Nephron progenitor cell (in vitro differentiated cells): ENCODE measurements at places on chromosomes 7 and 10.

- DNase-seq = no peak
Measured at GRCh38 chr7:143038635-143039034, 11.7 kb upstream of the OR9A2 start.

GRCh38 chr10:126179637-126180036 is 208.6 kb downstream of the ADAM12 start:
- DNase-seq = no peak

- peak; percentile 45 for DNase-seq
Measured at GRCh38 chr10:70053841-70054288, 1.2 kb downstream of the MACROH2A2 start.

DNA sequence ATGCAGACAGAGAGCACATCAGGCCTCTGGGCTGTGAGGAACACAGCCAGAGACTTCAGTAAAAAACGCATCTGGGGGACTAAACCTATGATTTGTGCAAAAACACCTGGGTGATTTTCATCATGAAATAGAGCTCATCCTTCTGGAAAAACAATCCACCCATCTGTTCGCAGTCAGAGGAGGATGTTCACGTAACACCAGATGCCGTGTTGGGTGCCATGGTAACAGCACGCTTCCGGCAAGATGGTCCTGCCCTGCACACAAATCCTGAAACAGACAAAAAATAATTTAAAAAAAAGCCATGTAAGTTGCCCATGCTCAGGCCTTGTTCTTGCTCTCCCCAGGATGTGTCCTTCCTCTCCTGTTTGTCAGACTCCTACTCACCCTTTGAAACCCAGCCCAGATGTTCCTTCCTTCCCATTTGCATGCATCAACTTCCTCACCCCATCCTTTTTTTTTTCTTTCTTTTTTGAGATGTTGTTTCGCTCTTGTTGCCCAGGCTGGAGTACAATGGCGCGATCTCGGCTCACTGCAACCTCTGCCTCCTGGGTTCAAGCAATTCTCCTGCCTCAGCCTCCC is 28.3 kb upstream of the GNA12 start:
- no peak for DNase-seq

- no peak for DNase-seq
Measured at GRCh38 chr7:155874010-155874409, 61.7 kb upstream of the SHH start.

GRCh38 chr7:81128011-81128410 is 209.2 kb upstream of the SEMA3C start:
- DNase-seq = no peak

DNA sequence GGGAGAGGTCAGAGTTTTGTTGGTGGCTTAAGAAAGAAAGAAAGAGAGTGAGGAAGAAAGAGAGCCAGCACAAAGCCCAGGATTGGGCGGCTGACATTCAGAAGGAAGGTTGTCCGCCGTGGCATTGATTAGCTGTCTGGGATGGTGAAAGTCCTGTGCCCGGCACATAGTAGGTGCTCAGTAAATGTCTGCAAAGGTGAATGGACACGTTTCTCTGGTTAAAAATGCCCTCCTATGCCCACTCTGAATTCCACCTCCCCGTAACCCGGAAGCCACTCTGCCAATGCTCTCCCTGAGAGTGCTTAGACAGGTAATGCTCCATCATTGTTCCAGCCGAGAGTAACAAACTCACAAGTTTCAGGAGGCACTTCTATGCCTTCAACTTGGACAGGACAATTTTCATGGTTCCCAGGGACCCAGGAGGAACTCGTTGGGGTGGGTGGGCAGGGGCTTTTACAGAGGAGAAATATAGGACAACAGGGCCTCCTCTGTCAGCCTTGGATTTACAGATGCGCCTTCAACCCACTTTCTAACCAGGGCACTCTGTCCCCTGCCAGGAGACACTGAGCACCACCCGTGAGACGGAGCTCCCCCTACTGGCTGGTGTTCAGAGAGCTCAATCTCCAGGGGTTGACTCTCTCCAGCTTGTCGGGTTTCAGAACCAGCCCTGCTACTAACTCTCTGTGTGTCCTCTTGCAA is 411.5 kb upstream of the ZMIZ1 start:
- peak; percentile 79 for DNase-seq
